ENCODE measurements at places on chromosomes 5 and 9. TPM values are rescaled to one million over a fixed set of nuclear protein-coding genes. Genes with fewer than 3 reads are reported as not detected.

GRCh38 chr5:14240359-14240758 is 97.2 kb downstream of the TRIO start:
- H3K4me1 ChIP-seq: peaks cover 64% of the 10 kb centered on the region
- DNase-seq: no peak

The SKIC3 gene
- total RNA-seq: 65.3 TPM

GRCh38 chr9:127853312-127854183 is 910 bp downstream of the ENG start:
- H3K27me3 ChIP-seq: no peaks in the 10 kb centered on the region
- H3K36me3 ChIP-seq: no peaks in the 10 kb centered on the region
- H3K4me1 ChIP-seq: peaks cover 4% of the 10 kb centered on the region

GRCh38 chr9:105257809-105258208 is 13.4 kb downstream of the SLC44A1 start:
- DNase-seq: no peak
- H3K27ac ChIP-seq: peak overlapping the region; percentile 40
- H3K27me3 ChIP-seq: no peaks in the 10 kb centered on the region
- H3K4me1 ChIP-seq: peaks cover 51% of the 10 kb centered on the region
- no peaks in the 10 kb centered on the region for H3K36me3 ChIP-seq

- no peak overlapping the region for H3K4me3 ChIP-seq
- H3K36me3 ChIP-seq: no peaks in the 10 kb centered on the region
- no peaks in the 10 kb centered on the region for H3K4me1 ChIP-seq
- H3K27ac ChIP-seq: no peak overlapping the region
- peak; percentile 46 for DNase-seq
- no peaks in the 10 kb centered on the region for H3K27me3 ChIP-seq
Observed at GRCh38 chr9:130382096-130382495, 62.7 kb upstream of the ASS1 start.

The ISL1 gene
- total RNA-seq: 0.38 TPM

DNA sequence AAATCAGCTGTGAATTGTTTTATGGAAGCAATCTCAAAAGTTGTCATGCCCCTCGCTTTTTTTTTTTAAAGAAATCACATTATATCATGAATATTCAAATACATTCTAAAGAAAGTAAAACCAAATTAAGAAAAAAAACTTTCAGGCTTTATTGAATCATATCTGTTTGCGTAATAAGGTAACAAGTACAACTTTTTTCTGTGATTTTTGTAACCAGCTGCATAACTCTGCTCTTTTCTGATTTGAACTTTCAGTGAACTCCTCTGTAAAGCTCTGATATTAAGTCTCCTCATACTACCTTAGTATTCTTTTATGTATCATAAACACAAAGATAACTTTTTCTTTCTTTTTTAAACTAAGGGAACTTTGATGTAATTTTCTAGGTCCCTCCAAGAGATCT is 65.3 kb downstream of the CWC27 start:
- no peak overlapping the region for H3K4me3 ChIP-seq
- no peak for DNase-seq
- H3K27me3 ChIP-seq: no peaks in the 10 kb centered on the region
- peaks cover 25% of the 10 kb centered on the region for H3K4me1 ChIP-seq
- H3K36me3 ChIP-seq: no peaks in the 10 kb centered on the region

DNA sequence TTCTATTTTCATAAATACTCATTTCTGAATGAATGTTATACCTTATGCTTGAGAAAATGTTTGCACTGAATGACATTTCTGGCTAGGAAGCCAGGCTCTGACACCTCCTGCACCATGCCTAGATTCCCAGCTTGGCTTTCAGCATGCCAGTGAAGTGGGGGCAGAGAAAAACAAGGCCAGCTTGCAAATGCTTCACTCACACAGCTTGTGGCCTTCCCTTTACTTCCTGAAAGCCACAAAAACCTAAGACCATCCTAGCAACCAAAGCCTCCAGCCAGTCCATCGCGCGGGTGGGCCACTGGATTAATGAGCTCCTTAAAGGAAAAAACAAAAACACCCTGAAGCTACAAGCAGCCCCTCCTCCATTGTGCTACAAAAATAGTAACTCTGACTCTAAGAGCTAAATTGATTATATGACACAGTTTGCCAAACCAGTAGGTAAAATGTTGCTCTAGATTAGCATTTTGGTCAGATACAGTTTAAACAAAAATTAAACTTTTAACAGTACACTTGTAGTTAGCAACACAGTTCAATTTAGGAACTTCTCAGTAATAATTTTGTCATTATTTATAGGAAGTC is 159.9 kb downstream of the TSSK1B start:
- H3K27me3 ChIP-seq: no peaks in the 10 kb centered on the region
- DNase-seq: peak; percentile 54
- peak overlapping the region; percentile 85 for H3K27ac ChIP-seq
- H3K4me1 ChIP-seq: peaks cover 61% of the 10 kb centered on the region
- no peak overlapping the region for H3K4me3 ChIP-seq

The TMEM252 gene
- total RNA-seq: not detected

- H3K4me1 ChIP-seq: peaks cover 8% of the 10 kb centered on the region
- H3K4me3 ChIP-seq: peak overlapping the region; percentile 81
- no peaks in the 10 kb centered on the region for H3K36me3 ChIP-seq
- H3K27me3 ChIP-seq: peaks cover 36% of the 10 kb centered on the region
Observed at GRCh38 chr5:56479696-56480077, 246.6 kb upstream of the ANKRD55 start.

- no peak overlapping the region for H3K27ac ChIP-seq
- no peak for DNase-seq
- peaks cover 25% of the 10 kb centered on the region for H3K27me3 ChIP-seq
- no peaks in the 10 kb centered on the region for H3K36me3 ChIP-seq
- 0 out of 2 replicates have a peak, but pooled peaks cover 8% of the 10 kb centered on the region for H3K4me1 ChIP-seq
- no peak overlapping the region for H3K4me3 ChIP-seq
Observed at GRCh38 chr9:124448019-124448418, 2.2 kb upstream of the ADGRD2 start.

DNA sequence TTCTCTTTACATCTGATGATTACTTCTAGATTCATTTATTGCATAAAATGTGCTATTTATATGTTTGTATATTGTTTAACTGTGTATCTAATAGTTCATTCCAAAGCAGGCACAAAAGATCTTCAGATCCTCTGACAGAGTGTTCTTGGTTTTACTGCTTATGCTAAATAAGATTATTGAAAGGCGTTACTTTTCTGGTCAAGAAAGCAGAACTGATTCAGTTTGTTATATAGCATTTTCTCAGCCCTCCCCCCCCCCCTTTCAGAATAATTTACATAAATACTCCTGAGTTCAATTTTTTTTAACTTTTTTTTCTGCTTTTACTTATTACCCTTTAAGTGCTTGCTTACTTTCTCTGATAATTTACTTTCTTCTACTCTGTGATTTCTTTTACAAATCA is 15.4 kb downstream of the CDC42SE2 start:
- H3K27me3 ChIP-seq: no peaks in the 10 kb centered on the region
- no peak for DNase-seq
- no peaks in the 10 kb centered on the region for H3K36me3 ChIP-seq
- H3K27ac ChIP-seq: no peak overlapping the region
- no peak overlapping the region for H3K4me3 ChIP-seq

DNA sequence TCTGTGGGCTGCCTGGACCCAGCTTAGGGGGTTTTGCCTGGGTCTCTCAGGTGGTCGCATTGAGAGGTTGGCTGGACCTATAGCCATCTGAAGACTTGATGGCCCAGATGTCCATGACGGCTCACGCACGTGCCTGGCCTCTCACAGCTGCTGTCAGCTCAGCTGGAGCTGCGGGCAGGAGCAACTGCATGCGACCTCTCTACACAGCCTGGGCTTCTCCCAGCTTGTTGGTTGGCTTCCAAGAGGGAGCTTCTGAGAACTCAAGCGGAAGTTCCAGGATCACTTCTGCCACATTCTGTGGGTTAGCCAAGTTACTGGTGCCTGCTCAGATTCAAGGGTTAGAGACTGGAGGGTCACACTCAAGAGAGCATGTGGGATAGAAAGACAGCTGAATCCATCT is 99.2 kb downstream of the DAPK1 start:
- no peaks in the 10 kb centered on the region for H3K27me3 ChIP-seq
- H3K4me1 ChIP-seq: peaks cover 48% of the 10 kb centered on the region
- H3K4me3 ChIP-seq: no peak overlapping the region
- H3K27ac ChIP-seq: no peak overlapping the region
- H3K36me3 ChIP-seq: no peaks in the 10 kb centered on the region

GRCh38 chr5:91898019-91898418 is 514.9 kb upstream of the ARRDC3 start:
- no peak overlapping the region for H3K4me3 ChIP-seq
- no peaks in the 10 kb centered on the region for H3K36me3 ChIP-seq
- H3K4me1 ChIP-seq: no peaks in the 10 kb centered on the region
- no peak for DNase-seq
- H3K27ac ChIP-seq: no peak overlapping the region

DNA sequence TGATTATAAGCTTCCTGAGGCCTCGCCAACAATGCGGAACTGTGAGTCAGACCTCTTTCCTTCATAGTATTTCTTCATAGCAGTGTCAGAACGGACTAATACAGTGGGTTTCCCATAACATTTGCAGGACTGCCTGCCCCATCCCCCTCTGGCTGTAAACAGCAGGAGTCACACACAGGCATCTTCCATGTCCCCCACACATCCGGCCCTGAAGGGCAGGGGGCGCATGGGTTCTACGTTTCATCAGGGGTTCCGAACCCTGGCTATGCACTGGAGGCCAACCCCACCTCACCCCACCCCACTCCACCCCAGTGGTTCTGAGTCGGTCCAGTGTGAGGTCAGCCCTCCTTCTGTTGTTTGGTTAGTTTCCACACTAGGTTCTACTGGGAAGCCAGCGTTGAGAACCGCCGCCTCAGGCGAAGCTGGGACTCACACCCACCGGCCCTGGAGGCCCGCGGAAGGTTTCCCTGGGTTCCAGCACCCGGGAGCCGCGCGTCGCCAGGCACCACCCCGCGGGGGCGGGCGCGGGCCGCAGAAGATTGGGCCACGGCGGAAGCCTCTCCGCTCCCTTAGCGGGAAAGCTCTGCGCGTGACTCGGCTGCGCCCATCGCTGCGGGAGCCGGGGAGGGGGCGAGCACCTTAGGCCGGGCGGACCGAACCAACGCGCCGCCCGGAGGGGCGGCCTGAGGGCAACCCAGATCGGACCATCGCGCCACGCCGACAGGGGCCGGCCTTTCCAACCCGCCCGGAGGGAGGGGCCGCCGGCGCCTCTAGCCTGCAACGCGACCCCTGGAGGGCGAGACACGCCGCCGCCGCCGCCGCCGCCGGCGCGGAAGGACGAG is at the start of gene RUSC2:
Gene RUSC2 (plus strand): TSS at position 799 of the 842 bp plus-strand sequence. CDS start 56,411 bp downstream, outside the sequence.
- H3K36me3 ChIP-seq: no peaks in the 10 kb centered on the region
- peak; percentile 94 for DNase-seq
- peak within 1 kb of the TSS; percentile 92 for H3K27ac ChIP-seq
- H3K27me3 ChIP-seq: peaks cover 7% of the 10 kb centered on the region

All from GM23338 (cell line).